T-helper 17 cell (primary cell): ENCODE measurements at places on chromosomes 3 and 15.

DNA sequence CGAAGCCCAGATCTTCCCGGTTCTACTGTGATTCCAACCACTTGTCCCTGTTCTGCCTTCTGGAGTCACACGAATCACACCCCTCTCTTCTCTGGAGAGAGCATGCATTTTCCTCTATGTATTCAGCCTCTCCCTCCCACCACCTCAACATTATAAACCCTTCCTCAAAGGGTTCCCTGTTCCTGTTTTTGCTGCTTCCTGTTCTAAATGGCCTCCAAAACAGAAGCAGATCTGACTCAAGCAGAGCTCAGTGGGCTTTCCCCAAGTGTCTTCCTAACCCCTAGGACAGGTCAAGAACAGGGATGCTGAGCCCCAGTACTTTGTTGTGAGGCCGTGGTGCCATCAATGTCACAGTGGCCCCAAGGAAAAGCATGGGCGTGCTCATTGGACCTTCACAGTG is 75.7 kb upstream of the ARNT2 start:
- DNase-seq = no peak

DNA sequence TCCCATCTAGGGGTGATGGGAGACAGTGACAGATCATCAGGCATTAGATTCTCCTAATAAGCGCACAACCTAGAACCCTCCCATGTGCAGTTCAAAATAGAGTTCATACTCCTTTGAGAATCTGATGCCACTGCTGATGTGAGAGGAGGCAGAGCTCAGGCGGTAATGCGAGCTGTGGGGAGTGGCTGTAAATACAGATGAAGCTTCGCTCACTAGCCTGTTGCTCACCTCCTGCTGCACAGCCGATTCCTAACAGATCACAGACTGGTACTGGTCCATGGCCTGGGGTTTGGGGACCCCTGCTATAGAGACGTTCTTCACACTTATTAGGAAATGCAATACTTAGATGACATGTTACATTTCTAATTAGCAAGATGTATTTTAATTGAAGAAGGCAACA is 154.4 kb downstream of the CBLB start:
- no peak for DNase-seq

DNA sequence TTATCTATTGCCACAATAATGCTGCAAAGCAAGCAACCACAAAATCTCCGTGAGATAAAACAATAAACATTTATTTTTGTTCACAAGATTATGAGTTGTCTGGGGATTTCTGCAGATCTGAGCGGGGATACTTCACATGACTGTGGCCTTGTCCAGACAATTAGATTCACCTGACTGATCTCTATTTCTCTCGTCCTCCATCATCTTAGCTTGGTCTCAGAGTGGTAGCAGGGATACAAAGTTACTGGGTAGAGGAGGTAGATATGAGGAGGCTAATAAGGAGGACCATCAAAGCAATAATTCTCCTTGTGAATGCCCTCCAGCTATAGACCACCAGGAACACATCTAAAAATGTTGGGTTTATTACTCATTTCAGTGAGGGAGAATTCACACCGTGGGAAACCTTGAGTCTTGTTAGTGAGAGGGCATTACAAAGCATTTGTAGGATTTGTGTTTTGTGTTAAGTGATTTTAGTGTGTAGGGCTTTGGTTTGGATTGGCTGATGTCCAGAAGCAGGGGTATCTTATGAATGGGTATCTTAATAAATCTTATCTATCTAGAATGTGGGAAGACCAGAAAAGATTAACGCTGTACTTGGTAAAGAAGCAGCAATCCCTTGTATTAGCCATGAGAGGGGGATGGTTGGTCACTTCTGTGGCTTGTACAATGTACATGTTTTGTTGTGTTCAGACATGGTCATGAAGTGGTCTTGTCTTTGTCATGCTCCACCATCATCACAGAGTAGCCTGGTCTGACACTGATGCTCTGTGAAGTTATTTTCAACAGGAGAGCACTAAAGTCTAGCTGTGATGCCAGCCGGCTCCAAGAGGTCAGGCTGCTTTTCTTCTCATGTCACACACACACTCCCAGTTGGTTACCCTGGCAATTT is 287.6 kb upstream of the STT3B start:
- DNase-seq = no peak

DNA sequence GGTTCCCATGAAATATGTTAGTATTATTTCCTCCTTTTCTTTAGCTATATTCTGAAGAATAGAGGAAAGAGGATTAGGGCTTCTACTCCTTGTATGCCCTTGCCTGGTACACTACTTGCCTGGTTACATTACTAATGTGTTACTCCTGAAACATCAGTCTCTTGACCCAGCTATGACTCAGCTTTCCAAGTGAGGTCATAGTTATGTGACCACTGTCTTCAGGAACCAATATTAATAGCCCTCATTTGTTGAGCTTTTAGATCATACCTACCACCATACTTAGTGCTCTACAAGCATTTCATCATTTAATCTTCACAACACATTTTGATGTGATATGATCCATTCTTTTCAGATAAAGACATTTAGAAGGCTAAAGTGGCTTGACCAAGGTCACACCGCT is 60.3 kb downstream of the CMSS1 start:
- DNase-seq = no peak

- no peak for DNase-seq
These were observed 212.9 kb upstream of the ARPP21 start for GRCh38 chr3:35426366-35426958.

DNA sequence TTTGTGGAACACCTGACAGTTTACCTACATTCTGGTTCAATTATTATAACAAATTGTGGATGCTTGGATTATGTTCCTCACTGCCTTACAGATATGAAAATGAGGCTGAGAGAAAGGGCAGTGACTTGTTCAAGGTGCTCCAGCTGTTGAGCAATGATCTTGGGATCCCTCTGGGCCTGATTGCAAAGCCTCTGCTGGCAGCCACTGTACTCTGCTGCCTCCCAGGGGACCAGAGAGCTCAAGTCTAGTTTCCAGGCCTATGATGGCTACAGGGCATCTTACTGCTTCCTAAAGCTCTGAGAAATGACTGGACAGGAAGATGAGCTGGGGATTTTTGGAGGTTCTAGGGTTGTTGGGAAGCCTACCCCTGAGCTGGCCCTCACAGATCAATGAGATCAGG is 2.3 kb upstream of the SHC4 start:
- no peak for DNase-seq

DNA sequence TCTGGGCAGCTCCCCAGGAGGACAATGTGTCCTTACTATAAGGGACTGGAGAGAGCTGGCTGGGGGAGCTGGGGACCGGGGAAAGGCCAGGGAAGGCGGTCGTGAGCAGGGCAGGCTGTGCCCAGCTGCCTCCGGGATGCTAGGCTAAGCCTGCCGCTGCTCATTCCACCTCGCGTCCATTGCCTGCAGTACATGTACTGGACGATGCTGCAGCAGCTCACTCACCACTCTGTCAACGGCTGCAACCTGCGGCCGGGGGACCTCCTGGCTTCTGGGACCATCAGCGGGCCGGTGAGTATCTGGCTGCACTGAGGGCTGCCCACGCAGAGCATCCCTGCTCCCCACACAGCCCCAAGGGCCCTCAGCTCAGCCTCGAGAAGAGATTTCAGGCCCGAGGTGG is 27.1 kb downstream of the FAH start:
- DNase-seq = no peak

- no peak for DNase-seq
These were observed 28.1 kb downstream of the HACD3 start for GRCh38 chr15:65558336-65558735.

DNA sequence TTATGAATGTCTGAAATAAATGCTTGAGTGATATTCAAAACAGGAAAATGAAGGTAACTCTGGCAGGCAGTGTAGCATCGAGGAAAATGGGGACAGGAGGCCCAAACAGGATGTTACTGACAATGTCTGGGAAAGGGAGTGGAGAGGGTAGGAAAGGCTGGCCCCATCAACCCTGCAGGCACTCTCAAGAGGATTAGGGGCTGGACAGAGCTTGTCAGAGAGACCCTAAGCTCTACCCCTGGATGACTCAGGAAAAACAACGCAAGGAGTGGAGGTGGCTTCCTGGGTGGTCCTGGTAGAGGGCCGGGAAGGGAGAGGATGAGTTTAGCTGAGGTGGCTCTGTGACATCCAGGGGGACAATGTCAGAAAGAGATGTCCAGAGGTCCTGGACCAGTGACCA is 106.0 kb downstream of the RYK start:
- DNase-seq = no peak

- DNase-seq = no peak
These were observed 20.4 kb downstream of the PLD1 start for GRCh38 chr3:171789759-171790505.

- no peak for DNase-seq
These were observed 7.1 kb downstream of the WDR72 start for GRCh38 chr15:53752406-53752805.

DNA sequence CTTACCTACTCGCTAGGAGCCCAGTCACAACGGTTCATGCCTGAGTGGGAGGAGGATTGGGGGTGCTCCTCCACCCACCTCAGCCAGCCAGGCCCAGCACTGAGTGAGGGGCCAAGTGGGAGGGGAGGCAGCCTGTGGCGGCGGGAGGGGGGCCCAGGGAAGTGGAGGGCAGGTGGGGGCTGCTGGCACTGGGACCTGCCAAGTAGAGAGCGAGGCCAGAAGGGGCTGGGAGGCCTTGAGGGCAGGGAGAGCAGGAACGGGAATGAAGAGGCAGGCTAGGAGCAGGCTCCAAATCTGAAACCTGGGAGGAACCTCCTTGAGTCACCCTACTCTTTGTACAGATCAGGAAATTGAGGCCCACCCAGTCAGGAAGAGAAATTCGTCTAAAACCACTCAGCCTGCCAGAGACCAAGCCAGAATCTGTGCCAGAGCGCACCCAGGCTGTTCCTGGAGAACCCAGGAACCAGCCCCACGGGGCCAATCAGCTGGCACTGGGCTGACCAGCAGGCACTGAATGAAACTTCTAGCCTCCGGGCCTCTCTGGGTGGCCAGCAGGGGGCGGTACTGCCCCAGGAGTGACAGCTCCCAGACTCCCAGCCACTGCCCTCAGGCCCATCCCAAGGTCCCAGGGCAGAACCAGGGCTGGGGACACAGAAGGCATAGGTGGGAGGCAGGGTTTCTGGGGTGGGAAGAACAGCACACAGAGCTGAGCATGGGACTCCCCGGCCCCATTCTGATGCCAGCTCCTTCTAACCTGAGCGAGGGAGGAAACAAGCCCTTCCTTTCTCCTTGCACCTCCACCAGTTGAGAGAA is 14.8 kb upstream of the CYP11A1 start:
- peak; percentile 75 for DNase-seq

GRCh38 chr15:44340410-44340809 is 51.9 kb downstream of the GOLM2 start:
- no peak for DNase-seq

DNA sequence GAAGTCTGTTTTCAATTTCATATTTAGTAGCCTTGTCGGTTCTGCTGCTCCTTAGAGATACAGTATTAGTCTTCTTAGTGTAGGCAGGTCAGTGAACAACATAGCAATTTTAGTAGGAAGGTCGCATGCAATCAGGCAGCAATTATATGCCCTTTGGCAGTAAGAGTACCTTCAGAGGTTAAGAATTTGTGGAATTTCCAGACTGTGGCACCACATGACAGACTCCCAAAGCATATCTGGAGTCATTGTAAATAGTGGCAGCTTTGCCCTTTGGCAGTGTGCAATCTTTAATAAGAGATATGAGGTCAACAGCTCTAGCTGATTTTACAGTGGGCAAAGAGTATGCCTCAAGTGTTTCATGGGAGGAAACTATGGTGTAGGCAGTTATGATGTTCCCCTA is 1532.5 kb upstream of the CADM2 start:
- no peak for DNase-seq

- DNase-seq = no peak
These were observed 61.7 kb downstream of the SCN11A start for GRCh38 chr3:38989917-38990510.

- DNase-seq = no peak
These were observed 196.7 kb upstream of the WNT5A start for GRCh38 chr3:55683666-55684270.

DNA sequence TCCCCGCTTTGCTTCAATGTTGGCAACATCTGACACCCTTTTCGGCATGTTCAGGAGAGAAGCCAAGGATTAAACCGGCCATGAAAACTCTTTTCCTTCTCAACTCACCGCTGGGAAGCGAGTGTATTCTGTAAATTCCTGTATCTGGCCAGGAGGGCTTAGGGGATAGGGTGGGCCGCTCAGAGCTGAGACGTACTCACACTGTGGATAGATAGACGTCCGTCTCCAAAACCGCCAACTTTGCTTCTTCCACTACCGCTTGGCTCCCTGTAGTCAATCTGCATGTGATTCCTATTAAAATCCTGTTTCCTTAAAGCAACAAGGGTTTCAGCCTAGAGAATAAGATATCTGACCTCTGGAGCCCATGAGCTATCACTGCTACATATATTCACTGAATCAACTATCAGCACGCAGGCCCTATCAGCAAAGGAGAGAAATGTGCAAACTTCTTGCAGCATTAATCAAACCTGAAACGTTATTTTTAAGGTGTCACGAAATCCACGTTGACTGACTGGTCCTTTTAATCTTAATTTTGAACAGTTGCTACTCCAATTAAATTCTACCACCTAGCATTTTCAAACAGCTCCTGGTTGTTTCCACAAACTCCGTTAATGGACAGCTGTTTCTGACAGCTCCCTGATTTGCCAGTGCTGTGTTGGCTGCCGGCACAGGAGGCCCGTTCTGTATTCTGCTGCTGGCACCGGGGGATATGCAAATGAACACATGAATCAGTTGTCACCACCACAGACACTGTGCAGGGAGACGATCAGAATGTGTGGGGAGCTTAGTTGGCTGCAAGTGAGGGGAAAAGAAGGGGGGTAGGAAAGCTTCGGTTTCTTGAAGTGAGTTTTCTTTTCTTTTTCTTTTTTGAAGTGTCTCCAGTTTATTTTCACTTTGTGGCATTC is 438.9 kb upstream of the ARRDC4 start:
- DNase-seq = no peak

GRCh38 chr3:98564282-98565005 is 29.0 kb downstream of the CPOX start:
- peak; percentile 23 for DNase-seq

DNA sequence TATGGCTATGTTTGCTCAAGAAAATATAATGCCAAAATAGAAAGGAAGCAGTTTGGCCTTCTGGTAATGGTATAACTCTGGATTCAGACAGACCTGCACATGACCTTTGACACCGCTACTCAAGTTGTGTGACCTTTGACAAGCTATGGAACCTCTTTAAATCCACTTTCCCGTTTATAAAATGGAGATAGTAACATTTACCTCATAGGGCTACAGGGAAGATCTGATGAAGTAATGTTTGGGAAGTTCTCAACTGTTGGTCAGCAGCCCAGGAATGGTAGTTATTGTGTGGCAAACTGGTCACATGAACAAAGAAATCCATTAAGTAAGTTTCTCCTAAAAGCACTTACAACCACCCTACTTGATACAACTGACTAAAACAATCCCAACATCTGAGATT is 95.1 kb upstream of the PHLDB2 start:
- DNase-seq = no peak

DNA sequence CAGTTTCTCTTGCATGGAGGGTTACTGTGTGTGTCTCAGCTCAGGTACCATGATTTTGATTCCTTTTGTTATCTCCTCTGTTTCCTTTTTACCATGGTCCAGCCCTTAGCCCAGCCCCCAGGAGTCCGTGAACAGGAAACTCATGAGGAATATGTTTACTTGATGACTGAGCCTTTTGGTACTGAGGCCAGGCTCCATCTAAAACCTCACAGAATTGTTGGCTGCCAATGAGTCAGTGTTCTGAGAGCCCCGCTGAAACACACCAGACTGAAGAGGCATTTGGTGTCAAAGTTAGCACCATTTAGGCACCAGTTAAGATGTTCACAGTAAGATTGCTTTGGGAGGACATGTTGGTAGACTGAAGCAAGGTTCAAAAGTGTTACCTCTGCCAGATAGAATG is 80.9 kb downstream of the DGKG start:
- DNase-seq = no peak
